ENCODE measurements at places on chromosomes 6 and 20. TPM values are rescaled to one million over a fixed set of nuclear protein-coding genes. Genes with fewer than 3 reads are reported as not detected.

Gene TMC2
- total RNA-seq = not detected

Gene RPRD1B
- 21.4 TPM for total RNA-seq

Gene CHD6
- total RNA-seq = 10.9 TPM

Gene CD93
- total RNA-seq = not detected

Gene ZBP1
- total RNA-seq = not detected

Gene CRISP3
- not detected for total RNA-seq

Gene KHDC3L
- total RNA-seq = not detected

Gene COL9A1
- not detected for total RNA-seq

Gene MARCKS
- 10.6 TPM for total RNA-seq

Gene KCNK5
- total RNA-seq = 1.0 TPM

Gene BMP5
- not detected for total RNA-seq

Gene OXT
- total RNA-seq = not detected

Gene PNPLA1
- not detected for total RNA-seq

Gene VSX1
- 1.6 TPM for total RNA-seq

Gene C6orf15
- not detected for total RNA-seq

Gene THBS2
- not detected for total RNA-seq

Gene CD109
- total RNA-seq = 36.4 TPM

Gene ZC2HC1B
- total RNA-seq = not detected

Gene HLA-DMB
- total RNA-seq = 2.3 TPM

Gene FLRT3
- 1.8 TPM for total RNA-seq

Gene PPDPF
- total RNA-seq = 291 TPM

Gene MYCT1
- total RNA-seq = 0.13 TPM

Gene IL17F
- not detected for total RNA-seq

Gene HSPA1B
- total RNA-seq = 260 TPM

Gene KIF25
- not detected for total RNA-seq
